Heart left ventricle (tissue), 16 donors: ENCODE measurements at places on chromosomes 2 and 18. TPM values are rescaled to one million over a fixed set of nuclear protein-coding genes. Genes with fewer than 3 reads are reported as not detected.

- no peaks in the 10 kb centered on the region for H3K36me3 ChIP-seq
- H3K4me1 ChIP-seq: no peaks in the 10 kb centered on the region
- no peak overlapping the region for H3K27ac ChIP-seq
- H3K4me3 ChIP-seq: no peak overlapping the region
- no peak for DNase-seq
Measured at GRCh38 chr2:138435701-138436100, 65.9 kb upstream of the SPOPL start.

DNA sequence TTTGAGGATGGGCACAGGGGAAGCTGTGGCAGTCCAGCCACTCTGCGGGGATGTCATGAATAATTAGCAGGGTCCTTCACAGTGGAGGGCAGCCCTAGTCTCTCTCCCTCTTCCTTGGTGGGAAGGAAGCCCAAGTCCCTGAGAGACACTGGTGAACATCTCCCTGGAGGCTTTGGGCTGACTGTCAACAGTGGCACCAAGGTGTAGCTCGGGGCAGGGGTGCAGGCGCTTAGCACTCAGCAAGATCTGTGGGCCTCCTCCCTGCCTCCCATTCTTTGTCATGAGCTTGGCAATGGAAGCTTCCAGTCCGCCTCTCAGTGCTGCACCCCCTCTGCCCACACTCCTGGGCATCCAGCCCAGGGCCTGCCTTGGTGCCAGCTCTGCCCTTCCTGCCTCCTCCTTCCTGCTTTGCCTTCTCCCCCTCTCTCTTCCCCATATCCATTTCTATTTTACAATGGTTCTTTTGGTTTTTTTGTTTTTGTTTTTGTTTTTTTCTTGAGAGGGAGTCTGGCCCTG is 59.4 kb downstream of the STEAP3 start:
- no peak overlapping the region for H3K27ac ChIP-seq
- no peaks in the 10 kb centered on the region for H3K4me1 ChIP-seq
- H3K36me3 ChIP-seq: no peaks in the 10 kb centered on the region
- no peak overlapping the region for H3K4me3 ChIP-seq
- H3K27me3 ChIP-seq: no peaks in the 10 kb centered on the region

DNA sequence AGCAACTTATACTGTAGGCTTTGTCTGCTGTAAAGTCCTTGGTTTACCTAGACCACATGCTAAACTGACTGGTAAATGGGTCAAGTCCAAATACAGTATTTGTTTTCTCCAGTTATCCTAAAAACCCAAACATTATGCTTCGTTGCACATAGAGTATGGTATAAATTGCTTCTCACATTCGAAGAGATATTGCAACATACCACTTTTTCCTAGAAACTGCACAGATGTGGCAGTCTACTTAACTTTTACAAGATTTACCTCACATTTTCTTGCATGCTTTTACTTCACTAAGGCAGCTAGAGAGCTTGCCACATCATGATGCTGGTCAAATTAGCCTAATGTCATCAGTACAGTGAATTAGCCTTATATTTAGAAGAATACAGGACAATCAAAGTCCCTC is 66.0 kb upstream of the SCN7A start:
- no peaks in the 10 kb centered on the region for H3K36me3 ChIP-seq
- H3K4me3 ChIP-seq: no peak overlapping the region
- no peak overlapping the region for H3K27ac ChIP-seq
- no peak for DNase-seq

DNA sequence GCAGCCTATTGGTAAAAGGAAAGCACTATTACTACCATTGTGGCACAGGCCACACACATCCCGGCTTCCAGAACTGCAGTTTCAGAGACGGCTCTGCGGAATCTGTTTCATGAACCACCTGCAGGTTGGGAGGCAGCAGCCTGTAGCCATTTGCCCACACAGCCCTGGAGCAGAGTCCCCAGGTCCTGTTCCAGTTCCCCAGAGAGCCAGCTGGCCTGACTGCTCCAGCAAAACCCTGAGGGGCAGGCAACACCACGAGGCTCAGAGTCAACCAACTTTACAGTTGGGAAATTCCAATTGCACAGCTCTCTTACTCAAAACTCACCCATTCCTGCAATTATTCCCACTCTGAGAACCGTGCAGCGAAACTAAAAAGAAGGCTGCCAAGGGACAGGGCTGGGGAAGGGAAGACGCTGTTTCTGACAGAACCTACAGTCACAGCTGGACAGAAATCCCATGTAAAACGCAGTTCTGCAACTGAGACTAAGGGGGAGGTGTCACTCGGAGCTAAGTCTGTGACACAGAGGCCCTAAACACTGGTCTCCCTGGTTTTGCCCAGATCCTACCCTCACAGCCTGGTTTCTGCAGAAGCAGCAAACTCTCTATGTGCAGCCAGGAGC is 219.4 kb downstream of the TMEM163 start:
- no peak for DNase-seq
- H3K36me3 ChIP-seq: no peaks in the 10 kb centered on the region
- H3K27ac ChIP-seq: no peak overlapping the region
- H3K27me3 ChIP-seq: no peaks in the 10 kb centered on the region

DNA sequence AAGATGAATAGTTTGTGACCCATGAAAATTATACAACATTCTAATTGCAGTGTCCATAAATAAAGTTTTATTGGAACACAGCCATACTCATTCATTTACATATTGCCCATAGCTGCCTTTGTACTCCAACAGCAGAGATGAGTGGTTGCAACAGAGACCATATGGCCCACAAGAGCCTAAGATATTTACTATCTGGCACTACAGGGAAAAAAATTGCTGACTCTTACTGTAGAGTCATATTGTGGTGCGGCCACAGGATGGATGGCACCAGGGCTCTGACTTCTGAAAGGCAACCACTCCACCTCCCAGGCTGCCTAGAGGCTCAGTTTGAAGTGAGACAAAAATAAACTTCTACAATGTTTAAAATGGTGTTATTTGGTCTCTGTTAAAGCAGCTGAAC is 404.0 kb upstream of the ATP5MC3 start:
- no peaks in the 10 kb centered on the region for H3K27me3 ChIP-seq
- no peak overlapping the region for H3K4me3 ChIP-seq
- H3K36me3 ChIP-seq: no peaks in the 10 kb centered on the region
- DNase-seq: no peak

GRCh38 chr18:57950542-57950941 is 93.5 kb upstream of the NEDD4L start:
- no peaks in the 10 kb centered on the region for H3K27me3 ChIP-seq
- H3K4me1 ChIP-seq: no peaks in the 10 kb centered on the region
- no peak overlapping the region for H3K4me3 ChIP-seq
- H3K27ac ChIP-seq: no peak overlapping the region

GRCh38 chr2:24403832-24404212 is 43.5 kb upstream of the ITSN2 start:
- H3K27me3 ChIP-seq: peaks cover 9% of the 10 kb centered on the region
- H3K4me1 ChIP-seq: no peaks in the 10 kb centered on the region
- no peaks in the 10 kb centered on the region for H3K36me3 ChIP-seq
- no peak for DNase-seq
- H3K4me3 ChIP-seq: no peak overlapping the region

- DNase-seq: no peak
- no peaks in the 10 kb centered on the region for H3K27me3 ChIP-seq
- H3K4me1 ChIP-seq: no peaks in the 10 kb centered on the region
- H3K27ac ChIP-seq: no peak overlapping the region
- no peaks in the 10 kb centered on the region for H3K36me3 ChIP-seq
- no peak overlapping the region for H3K4me3 ChIP-seq
Measured at GRCh38 chr2:194304191-194304590, 1352.8 kb upstream of the SLC39A10 start.

GRCh38 chr2:223563462-223563861 is 38.7 kb downstream of the SCG2 start:
- H3K4me1 ChIP-seq: no peaks in the 10 kb centered on the region
- H3K27me3 ChIP-seq: no peaks in the 10 kb centered on the region
- DNase-seq: no peak

DNA sequence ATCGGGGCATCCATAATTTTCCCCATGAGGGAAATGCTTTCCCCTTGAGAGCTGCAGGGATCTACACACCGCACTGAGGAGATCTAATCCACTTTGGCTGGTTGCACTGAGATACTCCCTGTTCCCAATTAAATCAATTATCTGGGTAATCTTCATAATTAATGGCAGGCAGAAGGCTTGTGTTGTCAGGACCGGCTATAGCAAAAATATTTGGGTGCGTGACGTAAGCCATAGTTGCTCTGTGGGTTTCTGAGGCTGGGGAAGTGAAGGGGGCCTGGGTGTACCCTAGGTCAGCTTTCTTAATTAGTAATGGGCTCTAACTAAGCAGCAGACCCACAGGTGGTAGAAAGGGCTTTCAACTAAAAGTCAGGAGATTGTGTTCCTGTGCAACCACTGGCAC is 62.8 kb upstream of the UPP2 start:
- no peak overlapping the region for H3K4me3 ChIP-seq
- H3K27me3 ChIP-seq: no peaks in the 10 kb centered on the region
- no peak for DNase-seq
- peaks cover 10% of the 10 kb centered on the region for H3K4me1 ChIP-seq

DNA sequence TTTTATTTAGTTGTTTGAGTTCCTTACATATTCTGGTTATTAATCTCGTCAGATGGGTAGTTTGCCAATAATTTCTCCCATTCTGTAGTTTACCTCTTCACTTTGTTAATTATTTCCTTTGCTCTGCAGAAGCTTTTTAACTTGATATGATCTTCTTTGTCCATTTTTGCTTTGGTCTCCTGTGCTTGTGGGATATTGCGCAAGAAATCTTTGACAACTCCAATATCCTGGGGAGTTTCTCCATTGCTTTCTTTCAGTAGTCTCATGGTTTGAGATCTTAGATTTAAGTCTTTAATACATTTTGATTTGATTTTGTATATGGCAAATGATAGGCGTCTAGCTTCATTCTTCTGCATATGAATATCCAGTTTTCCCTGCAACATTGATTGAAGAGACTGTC is 389.2 kb downstream of the LRP1B start:
- no peaks in the 10 kb centered on the region for H3K4me1 ChIP-seq
- H3K36me3 ChIP-seq: no peaks in the 10 kb centered on the region
- no peak overlapping the region for H3K27ac ChIP-seq
- no peak overlapping the region for H3K4me3 ChIP-seq
- no peaks in the 10 kb centered on the region for H3K27me3 ChIP-seq

DNA sequence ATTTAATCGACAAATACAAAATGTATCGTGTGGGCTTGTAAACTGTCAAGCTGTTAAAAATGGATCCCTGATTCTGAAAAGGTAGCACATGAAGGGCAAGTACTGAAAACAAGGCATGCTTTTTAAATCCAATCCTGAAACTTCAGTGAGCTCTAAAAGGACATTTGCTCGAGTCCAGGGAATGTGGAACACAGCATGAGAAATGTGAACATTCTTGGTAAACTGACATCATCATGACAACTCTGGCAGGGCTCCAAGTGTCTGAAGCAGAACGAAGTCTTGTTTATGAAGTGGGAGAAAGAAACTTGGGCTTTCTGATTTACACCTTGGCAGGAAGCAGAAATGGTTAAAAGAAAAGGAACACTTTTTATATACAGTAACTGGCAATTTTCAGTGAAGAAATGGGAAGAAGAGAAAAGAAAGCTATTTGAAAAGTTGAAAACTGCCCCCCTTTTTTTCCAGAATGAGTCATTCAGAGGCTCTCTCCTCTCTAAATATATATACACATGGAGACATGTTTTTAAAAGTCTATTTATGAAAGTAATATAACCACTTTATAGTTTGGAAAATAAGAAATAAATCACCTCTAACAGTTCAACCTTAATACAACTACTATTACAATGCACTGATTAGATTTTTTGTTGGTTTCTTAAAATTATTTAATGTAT is 120.8 kb downstream of the GAREM1 start:
- H3K27me3 ChIP-seq: no peaks in the 10 kb centered on the region
- DNase-seq: peak; percentile 84
- peaks cover 14% of the 10 kb centered on the region for H3K4me1 ChIP-seq
- peak overlapping the region; percentile 72 for H3K27ac ChIP-seq

GRCh38 chr2:144643537-144644336 is 123.8 kb upstream of the ZEB2 start:
- H3K4me1 ChIP-seq: peaks cover 9% of the 10 kb centered on the region
- H3K36me3 ChIP-seq: no peaks in the 10 kb centered on the region
- H3K4me3 ChIP-seq: no peak overlapping the region

GRCh38 chr2:50872543-50872942 is 159.4 kb downstream of the NRXN1 start:
- no peaks in the 10 kb centered on the region for H3K27me3 ChIP-seq
- no peak overlapping the region for H3K27ac ChIP-seq
- no peak overlapping the region for H3K4me3 ChIP-seq
- H3K36me3 ChIP-seq: no peaks in the 10 kb centered on the region
- no peaks in the 10 kb centered on the region for H3K4me1 ChIP-seq

GRCh38 chr2:30686669-30687068 is 120.6 kb downstream of the CAPN13 start:
- H3K36me3 ChIP-seq: no peaks in the 10 kb centered on the region
- DNase-seq: no peak
- no peak overlapping the region for H3K4me3 ChIP-seq
- no peak overlapping the region for H3K27ac ChIP-seq
- peaks cover 22% of the 10 kb centered on the region for H3K4me1 ChIP-seq

- H3K4me1 ChIP-seq: no peaks in the 10 kb centered on the region
- no peaks in the 10 kb centered on the region for H3K36me3 ChIP-seq
- no peaks in the 10 kb centered on the region for H3K27me3 ChIP-seq
- DNase-seq: no peak
- H3K27ac ChIP-seq: no peak overlapping the region
- no peak overlapping the region for H3K4me3 ChIP-seq
Measured at GRCh38 chr18:8841781-8842485, 136.6 kb downstream of the MTCL1 start.

DNA sequence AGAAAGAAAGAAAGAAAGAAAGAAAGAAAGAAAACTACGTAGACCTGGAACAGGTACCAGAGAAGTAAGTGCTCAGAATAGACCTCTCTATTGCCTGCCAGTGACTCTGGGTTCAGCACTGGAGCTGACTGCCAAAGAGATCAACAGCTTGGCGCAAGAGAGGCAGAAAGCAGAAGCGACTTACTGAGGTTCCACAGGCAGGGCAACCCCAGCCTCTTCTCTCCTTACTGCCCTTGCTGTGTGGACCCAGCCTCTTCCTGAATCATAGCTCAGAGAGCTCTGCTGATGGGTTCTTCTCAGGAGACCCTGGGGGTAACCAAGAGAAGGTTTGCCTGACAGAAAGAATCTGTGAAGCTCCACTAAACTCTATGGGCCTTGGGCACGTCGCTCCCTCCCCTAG is 7.1 kb downstream of the CAPN13 start:
- no peak overlapping the region for H3K27ac ChIP-seq
- H3K27me3 ChIP-seq: no peaks in the 10 kb centered on the region
- no peaks in the 10 kb centered on the region for H3K4me1 ChIP-seq

- no peak for DNase-seq
- H3K27ac ChIP-seq: no peak overlapping the region
- peaks cover 25% of the 10 kb centered on the region for H3K4me1 ChIP-seq
- H3K27me3 ChIP-seq: no peaks in the 10 kb centered on the region
- no peak overlapping the region for H3K4me3 ChIP-seq
- no peaks in the 10 kb centered on the region for H3K36me3 ChIP-seq
Measured at GRCh38 chr18:34773378-34773777, 63.3 kb downstream of the DTNA start.

Gene LIMS4
- 2.4 TPM for total RNA-seq

Gene LRRC30
- total RNA-seq: not detected

Gene IL36B
- total RNA-seq: not detected

Gene SPRED2
- 11.4 TPM for total RNA-seq

Gene SP5
- total RNA-seq: 1.4 TPM

Gene CYTIP
- 1.4 TPM for total RNA-seq

Gene POU3F3
- not detected for total RNA-seq
